ENCODE measurements at places on chromosomes 2 and 18.

GRCh38 chr18:8806798-8807487, 101.6 kb downstream of the MTCL1 start:
- no peak for DNase-seq

DNA sequence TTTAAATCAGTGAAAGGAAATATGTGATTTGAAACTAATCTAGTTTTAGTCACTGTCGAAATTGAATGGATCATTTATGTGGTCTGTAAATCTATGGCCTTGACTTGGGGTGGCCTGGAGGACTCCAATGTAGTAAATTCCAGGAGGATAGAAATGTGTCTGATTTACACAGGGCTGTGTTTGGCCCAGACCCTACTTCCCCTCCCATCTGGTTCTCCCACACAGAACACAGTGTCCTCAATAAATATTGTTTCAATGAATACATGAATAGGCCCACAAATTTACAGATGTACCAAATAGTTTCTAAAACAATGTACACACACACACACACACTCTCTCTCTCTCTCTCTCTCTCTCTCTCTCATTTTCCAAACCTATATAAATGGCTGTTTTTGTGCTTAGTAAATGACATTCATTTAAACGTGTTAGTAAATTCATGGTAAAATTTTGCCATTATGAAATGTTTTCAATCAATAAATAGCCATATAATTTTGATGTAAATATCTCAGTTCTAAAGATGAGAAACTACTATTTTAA, 1.9 kb downstream of the CCDC68 start:
- no peak for DNase-seq

DNA sequence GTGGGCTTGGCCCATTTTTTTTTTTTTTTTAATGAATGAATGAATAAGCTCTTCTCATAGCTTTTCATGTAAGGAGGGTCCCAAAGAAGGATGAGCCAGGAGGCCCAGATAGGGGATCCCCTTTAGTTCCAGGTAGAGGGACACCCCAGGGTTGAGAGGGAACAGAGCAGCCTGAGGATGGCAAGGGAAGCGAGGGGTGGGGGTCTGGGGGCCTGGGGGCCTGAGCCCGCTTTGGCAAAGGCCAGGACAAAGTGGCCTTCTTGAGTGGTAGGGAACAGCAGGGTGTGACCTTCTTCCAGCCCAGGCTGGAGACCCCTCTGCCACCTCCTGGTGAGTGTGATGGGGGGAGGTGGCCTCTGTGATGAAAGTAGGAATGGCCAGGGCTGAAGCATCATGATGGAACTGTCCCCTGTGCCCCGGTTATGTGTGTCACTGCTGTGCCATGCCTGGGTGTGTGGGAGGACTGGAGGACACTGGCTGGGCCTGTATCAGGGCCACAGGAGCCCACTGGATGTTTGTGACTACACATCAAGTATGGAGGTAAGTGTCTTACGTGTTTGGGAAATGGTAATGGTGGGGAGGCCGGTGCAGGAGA, 263.5 kb upstream of the HDAC4 start:
- DNase-seq: no peak

DNA sequence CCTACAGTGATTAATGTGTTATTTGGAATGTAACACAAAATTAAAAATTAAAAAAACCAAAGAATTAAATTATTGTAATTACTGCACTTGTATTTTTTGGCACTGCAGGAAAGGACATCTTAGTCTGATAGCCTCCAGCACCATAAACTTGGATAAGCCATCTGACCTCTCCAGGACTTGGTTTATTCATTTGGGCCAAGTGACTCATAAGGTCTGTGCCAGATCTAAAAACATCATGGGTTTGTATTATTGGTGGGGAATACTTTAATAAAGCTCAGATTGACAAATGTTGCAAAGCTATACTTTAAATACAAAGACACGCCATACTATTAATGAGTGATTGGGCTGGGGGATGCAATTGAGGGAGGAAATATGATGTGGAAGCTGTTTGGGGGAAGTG, 225.2 kb downstream of the ZNF521 start:
- DNase-seq: no peak

DNA sequence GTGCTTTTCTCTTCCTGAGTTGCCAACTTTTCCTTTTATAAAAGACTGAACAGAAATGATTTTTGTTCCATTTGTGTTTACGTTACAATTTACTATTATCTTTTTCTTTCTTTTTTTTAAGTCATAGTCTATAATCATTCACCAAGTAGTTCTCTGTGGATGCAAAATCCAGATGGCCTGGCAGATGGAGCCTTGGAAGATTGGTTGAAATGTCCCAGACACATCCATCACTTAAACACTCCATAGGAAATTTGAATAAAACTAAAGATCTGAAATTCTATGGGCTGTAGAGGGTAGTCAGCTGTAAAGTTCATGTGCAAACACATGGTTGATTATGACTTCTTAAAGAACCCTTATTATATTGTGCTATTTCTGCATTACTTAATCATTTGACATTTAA, 164.8 kb upstream of the DOCK10 start:
- no peak for DNase-seq

GRCh38 chr18:9117980-9118841, 15.7 kb downstream of the NDUFV2 start:
- no peak for DNase-seq

DNA sequence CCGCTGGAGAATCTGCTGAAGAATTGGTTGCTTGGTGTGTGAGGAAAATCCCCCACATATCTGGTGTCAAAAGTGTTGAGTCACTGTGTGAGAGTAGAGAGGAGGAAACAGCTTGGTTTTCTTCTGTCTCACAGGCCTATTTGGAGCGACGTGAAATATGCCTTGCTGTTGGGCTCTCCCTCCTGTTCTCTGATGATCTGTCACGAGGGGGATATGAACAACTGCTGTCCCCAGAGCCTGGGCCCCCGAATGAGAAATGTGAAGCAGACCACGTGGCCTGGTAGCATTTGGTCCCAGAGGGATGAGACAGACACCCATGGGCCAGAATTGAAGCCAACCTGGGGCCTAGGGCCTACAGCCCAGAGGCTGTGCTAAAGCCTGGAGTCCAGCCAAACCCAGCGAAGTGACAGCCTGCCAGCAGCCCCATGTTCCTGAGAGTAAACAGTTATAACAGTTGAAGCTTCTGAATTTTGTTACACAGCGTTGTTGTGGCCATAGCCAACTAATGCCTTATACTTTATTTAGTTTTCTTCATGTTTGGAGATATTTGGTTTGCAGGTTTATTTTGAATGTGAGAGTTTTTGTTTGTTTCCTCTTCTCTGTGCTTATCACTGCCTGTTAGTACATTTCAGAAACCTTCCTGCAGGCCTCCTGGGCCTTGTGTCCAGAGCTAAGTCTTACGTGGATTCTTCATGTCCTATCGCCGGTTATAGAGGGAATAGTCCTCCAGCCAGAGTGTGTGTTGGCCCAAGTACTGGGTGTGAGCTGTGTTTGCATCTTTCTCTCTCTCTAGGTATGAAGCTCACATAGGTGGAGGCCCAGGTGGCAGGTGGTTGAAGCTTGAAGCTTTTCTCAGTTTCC, 18.7 kb upstream of the COLEC12 start:
- DNase-seq: no peak

DNA sequence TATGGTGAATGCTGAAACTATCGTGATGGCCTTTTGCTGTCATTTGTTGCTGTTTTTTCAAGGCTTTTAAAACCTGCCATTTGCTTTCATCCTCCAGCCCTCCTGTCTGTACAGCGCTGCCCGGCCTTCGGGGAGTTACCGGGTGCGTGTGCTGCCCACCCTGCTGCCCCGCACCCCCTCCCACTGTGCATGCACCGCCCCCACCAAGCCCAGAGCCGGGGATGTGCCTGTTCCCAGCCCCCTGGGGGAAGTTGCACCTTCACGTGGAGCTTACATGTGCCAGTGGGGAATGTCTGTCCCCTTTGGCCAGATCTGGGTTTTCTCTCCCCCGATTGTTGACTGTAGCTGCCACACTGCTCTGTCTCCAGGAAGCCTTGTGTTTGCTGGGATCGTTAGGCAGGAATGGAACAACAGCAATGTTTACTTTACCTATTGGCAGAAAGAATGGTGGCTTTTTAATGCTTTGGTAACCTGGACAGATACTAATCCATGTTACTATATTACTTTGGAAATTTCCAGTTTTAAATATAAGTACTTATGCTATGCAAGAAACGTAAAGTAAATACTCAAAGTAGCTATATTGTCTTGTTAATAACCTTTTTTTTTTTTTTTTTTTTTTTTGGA, 64.8 kb upstream of the RBM44 start:
- no peak for DNase-seq

- DNase-seq: no peak
Measured at GRCh38 chr2:28292491-28292890, 100.2 kb upstream of the FOSL2 start.

GRCh38 chr2:155308367-155309009, 610.0 kb downstream of the KCNJ3 start:
- DNase-seq: no peak

DNA sequence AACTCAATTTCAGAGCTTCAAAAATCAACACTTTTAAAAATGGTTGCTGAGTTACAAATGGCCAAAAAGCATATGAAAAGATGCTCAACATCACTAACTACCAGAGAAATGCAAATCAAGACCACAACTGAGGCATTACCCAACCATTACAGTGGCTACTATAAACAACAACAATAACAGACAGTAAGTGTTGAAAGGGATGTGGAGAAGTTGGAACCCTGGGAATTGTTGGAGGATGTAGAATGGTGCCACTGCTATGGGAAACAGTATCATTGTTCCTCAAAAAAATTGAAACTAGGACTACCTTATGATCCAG, 173.3 kb upstream of the SPRED2 start:
- no peak for DNase-seq

DNA sequence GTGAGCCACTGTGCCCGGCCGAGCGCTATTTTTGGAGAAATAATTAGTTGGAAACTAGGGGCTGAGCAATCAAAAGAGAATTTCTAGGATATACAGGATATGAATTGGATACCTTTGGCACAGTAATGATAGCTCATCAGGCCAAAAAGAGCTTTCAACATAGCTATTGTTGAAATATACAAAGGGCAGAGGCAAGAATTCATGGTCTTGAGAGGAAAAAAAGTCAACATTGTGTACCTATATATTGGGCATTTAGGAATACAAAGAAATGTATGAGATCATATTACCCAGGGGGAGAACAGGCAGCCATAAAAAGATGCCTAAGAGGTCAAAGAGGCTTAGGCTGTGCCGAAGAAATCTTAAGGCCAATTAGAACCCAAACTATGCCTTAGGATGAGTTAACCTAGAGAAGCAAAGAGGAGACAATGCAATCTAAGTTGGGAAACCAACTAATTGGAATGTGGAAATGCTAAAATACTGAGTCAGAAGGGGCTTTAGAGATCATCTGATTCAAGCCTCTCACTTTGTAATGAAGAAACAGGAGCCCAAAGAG, 99.0 kb downstream of the RBBP8 start:
- no peak for DNase-seq

- DNase-seq: no peak
Measured at GRCh38 chr18:62277045-62277444, 48.1 kb upstream of the TNFRSF11A start.

DNA sequence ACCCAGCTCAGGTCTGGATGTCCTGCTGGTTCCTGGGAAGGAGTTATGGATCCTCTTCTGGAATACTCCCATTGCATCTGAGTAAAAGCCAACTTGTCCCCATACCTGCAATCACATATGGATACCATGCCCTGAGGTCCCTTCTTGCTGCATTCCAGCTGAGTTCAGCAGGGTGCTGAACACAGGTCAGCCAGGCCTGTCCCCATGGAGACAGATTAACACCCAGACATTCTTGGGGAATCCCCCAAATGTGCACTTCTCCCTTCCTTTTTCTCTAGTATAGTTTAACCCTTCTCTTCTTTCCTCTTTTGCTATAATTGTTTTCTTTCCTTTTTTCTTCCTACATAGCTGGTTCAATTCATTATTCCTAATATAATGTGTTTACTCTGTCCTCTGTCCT, 799.6 kb upstream of the HS6ST1 start:
- no peak for DNase-seq

DNA sequence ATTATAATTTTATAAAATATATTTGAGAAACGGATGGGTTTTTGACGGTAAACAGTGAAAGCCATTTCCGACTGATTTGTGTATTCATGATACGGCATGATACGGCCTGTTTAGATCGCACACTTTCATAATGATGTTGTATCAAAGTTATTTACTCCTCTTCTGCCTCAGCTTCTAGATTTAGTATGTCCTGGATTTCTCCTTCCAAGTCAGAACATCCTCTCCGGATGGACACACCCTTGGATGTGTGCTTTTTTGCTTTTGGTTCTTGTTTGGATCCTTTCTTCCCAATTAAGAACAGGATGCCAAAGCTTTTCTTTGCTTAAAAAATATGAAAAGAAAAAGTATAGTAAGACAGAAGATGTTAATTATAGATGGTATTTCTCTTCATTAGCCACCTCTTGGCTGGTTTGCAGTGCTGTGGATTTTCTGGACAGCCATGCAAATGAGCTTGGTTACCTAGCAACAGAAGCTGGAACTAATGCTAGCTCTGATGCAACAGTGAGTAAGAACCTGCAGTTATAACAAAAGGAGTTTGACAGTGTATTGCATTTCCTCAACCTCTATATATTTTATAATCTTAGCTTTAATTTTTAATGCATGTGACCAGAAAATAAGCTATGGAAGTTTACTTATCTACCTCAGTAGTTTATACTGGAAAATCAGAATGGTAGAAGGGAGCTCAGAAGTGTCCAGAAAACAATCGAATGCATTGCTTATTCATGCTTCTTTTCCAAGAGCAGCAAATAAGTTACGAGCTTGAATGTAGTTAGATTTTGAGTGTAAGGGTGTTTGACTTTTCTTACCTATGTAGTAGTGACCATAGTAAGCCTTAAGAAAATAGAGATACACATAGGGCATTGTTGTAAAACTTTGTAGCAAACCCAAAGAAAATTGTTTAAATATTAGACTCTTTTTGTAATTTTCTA, 27.9 kb downstream of the RMND5A start:
- no peak for DNase-seq

- peak; percentile 28 for DNase-seq
Measured at GRCh38 chr2:239288951-239289511, 111.8 kb downstream of the HDAC4 start.

DNA sequence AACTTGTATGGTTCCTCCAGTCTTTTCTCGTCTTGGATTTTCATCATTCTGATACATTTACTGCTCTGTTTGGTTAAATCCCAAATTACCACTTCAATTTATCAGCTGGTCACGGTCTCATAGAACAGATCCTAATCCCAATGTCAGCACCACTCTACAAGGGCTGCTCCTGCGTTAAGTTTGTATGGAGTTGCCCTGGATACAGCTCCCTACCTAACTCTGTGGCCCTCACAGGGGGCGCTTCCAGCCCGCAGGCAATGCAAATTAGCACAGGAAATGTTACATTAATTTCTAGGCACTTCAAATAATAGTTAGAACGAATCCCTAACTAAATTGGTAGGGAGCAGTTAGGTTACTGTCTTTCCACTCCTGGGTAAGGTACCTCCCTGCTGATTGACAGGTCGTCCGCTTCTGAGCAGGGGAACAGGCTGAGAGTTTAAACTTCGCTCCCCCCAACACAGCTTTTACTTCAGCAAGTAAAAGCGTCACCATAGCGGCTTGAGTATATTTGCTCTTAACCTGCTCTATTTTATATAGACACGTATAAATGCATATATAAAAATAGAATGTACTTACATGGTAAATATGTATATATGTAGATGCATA, 238.5 kb upstream of the FANCL start:
- DNase-seq: no peak

Data from stimulated activated naive CD4-positive, alpha-beta T cell treated with Interleukin-2 at 50 U/mL for 16 hours (primary cell).